ENCODE measurements at places on chromosomes 7 and 10. TPM values are rescaled to one million over a fixed set of nuclear protein-coding genes. Genes with fewer than 3 reads are reported as not detected.

BICC1 gene
- total RNA-seq: 2.6 TPM

NEUROD6 gene
- not detected for total RNA-seq

CRTAC1 gene
- total RNA-seq: 1.3 TPM

CYP2E1 gene
- total RNA-seq: 0.23 TPM

EGFR gene
- total RNA-seq: 0.56 TPM

ITIH5 gene
- 0.51 TPM for total RNA-seq

ITGB8 gene
- total RNA-seq: 8.5 TPM

CYP2C19 gene
- not detected for total RNA-seq

LHFPL3 gene
- total RNA-seq: not detected

GRM3 gene
- total RNA-seq: not detected

NPFFR1 gene
- not detected for total RNA-seq

AKR1C8 gene
- total RNA-seq: not detected

NKX2-3 gene
- total RNA-seq: not detected

FEZF1 gene
- not detected for total RNA-seq

ANKRD1 gene
- 829 TPM for total RNA-seq

CNNM1 gene
- total RNA-seq: not detected

SPDYE8 gene
- not detected for total RNA-seq

SUN3 gene
- not detected for total RNA-seq

FAM237B gene
- total RNA-seq: not detected

ZNF518A gene
- 18.4 TPM for total RNA-seq

SOSTDC1 gene
- total RNA-seq: 0.05 TPM

CASTOR2 gene
- 11.9 TPM for total RNA-seq

CDK13 gene
- total RNA-seq: 78.1 TPM

AFAP1L2 gene
- 27.7 TPM for total RNA-seq

EGR2 gene
- total RNA-seq: 0.37 TPM
